ENCODE measurements at places on chromosomes 13 and 19.

GRCh38 chr13:84980571-84980970 is 818.6 kb downstream of the SLITRK6 start:
- no peak for DNase-seq

- no peak for DNase-seq
Observed at GRCh38 chr19:3830621-3831589, 37.9 kb downstream of the ZFR2 start.

- no peak for DNase-seq
Observed at GRCh38 chr19:56508290-56508778, 679 bp downstream of the ZNF471 start.

GRCh38 chr19:35209646-35210045 is 18.9 kb downstream of the FAM187B start:
- DNase-seq: no peak

GRCh38 chr13:40207001-40207478 is 459.4 kb downstream of the FOXO1 start:
- no peak for DNase-seq
